ENCODE measurements at places on chromosomes 12 and 14.
A peak's percentile ranks its signal among the peaks of the same experiment; 100 is the strongest.

GRCh38 chr12:59699421-59700152 lies 103.8 kb downstream of the SLC16A7 start:
- no peak for DNase-seq

DNA sequence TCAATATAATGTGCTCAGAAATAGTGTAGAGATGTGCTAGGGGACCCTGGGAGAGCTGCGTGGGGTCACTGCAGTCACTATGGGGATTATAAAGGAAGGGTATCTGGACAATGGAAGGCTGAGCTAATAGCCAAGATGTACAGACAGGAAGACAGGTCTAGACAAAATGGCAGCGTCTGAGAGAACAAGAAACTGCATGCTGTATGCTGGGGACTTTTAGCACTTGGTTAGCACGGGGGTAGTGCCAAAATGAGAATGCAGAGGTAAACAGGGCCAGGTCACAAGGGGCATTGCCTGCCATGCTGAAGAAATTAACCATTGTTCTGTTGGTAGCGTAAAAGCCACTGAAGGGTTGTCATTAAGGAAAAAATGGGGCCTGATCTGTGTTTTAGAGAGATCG lies 308.2 kb downstream of the EMP1 start:
- no peak for DNase-seq

DNA sequence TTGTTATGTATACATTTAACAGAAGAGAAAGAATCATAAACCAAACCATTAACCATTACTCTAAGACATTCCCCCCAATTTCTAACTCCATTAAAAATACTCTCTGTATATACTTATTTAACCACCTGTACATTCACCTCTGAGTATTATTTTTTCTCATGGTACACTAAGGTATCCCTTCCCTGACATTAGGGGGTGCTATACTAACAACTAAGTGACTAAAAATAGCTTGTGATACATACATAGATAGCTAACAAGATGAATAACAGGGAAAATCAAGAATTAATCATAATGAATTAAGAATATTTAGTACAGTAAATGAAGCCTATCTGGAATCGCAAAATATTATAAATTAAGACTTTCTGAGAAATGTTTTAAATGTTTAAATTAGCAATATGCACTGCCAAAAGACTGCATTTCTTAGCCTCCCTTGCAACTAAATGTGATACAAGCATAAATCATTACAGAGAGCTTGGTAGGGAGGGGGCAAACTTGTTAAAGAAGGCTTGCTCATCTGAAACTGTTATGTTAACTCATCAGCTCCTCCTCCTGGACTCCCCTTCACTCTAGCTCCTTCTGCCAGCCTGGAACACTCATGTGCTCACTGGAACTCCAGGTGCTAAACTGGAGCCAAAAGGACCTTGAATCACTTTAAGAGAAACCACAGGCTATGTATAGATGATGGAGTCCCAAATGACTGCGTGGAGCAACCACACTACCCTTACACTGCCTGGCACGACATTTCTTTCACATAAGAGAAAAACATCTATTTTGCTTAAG lies 14.9 kb downstream of the C2CD5 start:
- no peak for DNase-seq

DNA sequence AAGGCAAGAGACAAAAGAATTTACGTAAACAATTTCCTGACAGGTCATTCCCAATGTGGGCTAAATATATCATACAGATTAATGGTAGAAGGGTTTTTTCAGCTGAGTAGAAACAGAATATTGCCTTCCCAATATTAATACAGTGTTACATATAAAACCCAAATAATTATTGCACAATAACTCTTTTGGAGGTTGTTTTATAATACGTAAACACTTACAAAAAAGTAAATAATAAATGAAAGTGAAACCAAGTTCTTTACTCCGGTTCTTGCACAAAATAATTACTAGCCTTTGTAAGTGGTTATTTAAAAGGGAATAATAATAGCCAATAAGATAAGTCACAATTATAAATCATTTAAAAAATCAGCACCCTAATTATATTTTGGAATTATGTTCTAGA lies 118.6 kb upstream of the SSTR1 start:
- DNase-seq: no peak

DNA sequence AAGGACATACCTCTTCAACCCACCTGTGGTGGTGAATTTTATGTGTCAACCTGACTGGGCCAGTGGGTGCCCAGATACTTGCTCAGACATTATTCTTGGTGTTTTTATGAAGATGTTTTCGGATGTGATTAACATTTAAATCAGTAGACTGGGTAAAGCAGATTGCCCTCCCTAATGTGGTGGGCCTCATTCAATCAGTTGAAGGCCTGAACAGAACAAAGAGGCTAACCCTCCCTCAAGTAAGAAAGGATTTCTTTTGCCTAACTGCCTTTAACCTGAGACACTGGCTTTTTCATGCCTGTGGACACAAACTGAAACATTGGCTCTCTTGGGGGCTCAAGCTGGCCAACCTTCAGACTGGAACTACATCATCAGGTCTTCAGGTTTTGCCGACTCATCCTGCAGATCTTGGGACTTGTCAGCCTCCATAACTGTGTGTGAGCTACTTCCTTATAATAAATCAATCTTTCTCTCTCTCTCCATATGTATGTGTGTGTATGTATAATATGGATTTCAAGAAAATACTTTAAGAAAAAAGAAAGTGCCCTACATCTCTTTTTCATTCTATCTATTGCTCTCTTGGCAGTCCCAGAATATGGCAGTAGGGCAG lies 39.4 kb downstream of the RTN1 start:
- DNase-seq: no peak

GRCh38 chr12:56683-57346 lies 9.8 kb upstream of the IQSEC3 start:
- DNase-seq: no peak

- DNase-seq: peak; percentile 44
Measured at GRCh38 chr14:76773188-76773885, 12.1 kb downstream of the VASH1 start.

DNA sequence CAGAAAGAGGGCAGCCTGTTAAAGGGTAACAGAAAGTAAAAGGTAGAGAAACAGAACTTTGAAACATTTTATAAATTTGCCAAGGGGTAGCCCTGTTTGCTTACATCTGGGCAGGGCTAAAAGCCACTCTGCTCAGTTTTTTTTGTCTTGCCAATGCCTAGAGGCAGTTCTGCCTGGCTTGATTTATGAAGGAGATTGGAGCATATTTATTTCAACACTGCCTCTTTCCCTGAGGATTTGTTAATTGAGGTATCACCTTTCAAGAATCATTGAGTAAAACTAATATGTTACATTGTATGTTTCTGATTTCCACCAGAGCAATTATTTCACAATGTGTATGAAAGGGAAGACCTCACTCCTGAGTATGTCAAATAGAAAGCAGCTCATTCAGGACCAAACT lies 160.8 kb downstream of the GXYLT1 start:
- no peak for DNase-seq

GRCh38 chr14:104026024-104026423 lies 59.5 kb upstream of the ASPG start:
- DNase-seq: no peak

DNA sequence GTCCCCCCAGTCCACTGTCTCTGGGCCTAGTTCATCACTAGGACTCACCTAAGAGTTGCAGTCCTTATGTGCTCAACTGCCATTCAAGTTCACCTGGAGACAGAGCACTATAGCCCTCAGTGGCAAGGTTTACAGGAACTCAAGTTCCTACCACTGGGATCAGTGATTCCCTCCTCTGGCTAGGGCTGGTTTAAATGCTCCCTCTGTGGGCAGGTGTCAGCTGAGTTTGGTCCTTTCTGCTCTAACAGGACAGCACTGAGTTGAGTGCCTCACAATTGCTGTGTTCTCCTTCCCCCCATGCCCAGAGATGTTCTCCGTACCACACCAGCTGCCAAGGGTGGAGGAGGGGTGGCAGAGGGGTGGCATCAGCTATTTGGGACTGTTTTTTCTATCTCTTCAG lies 20.8 kb upstream of the SAV1 start:
- no peak for DNase-seq

DNA sequence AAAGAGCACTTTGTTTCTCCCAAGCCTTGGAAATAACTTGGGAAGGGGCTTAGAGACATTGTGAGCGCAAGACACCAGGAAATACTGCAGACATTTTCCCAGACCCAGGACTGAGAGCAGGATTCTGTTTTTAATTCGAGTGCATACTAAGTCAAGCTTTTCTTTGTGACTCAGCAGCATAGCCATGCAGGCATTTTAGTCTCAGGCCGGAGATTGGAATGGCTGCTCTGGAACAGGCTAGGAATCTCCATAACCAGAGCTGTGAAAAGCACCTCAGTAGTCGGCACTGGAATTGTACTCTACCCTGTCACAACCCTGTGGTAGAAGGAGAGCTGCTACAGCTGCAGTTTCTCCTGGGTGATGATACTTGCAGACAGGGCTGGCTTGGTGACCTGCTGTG lies 28.9 kb upstream of the GARIN6 start:
- no peak for DNase-seq

DNA sequence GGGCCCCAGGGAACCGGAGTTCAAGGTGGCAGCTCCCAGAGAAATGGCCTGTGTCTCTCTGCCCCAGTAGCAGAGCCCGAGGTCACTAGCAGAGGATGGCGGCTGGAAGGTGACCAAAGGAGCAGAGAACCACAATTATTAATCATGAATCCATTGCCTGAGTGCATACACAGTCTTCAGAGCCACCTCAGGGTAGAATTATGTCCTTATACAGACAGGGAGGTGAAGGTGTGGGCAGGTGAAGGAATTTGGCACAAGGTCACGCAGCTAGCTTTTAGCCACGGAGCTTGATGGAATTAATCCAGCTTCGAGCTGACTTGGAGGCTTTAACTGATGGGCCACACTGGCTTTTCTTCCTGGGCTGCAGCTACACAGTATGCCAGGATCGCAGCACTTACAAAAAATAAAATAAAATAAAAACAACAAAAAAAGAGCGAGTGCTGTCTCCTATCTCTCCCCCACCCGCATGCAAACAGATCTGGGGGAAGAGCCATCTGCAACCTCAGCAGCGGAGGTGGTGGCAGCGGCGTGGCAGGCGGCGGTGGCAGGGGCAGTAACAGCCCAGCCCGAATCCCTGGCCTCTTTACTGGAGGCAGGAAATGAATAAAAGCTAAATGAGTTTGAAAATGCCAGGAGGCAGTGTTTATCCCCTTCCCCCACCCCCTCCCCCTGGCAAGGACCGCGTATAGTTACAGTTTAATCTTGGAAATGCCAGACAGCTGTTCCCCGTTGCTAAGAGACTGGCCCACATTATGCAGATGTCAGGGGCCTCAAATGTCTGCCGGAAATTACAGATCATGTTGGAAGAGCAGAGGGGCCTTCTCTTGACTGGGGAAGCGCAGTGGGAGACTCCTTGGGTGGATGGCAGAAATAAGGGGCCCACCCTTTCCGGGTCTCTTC lies 93.5 kb downstream of the LRRC74A start:
- no peak for DNase-seq

GRCh38 chr14:68884031-68885030 lies 91.5 kb upstream of the ZFP36L1 start:
- DNase-seq: no peak

- no peak for DNase-seq
Measured at GRCh38 chr14:28608851-28609828, 157.4 kb upstream of the FOXG1 start.

GRCh38 chr12:82931349-82932116 lies 244.8 kb downstream of the TMTC2 start:
- DNase-seq: no peak

DNA sequence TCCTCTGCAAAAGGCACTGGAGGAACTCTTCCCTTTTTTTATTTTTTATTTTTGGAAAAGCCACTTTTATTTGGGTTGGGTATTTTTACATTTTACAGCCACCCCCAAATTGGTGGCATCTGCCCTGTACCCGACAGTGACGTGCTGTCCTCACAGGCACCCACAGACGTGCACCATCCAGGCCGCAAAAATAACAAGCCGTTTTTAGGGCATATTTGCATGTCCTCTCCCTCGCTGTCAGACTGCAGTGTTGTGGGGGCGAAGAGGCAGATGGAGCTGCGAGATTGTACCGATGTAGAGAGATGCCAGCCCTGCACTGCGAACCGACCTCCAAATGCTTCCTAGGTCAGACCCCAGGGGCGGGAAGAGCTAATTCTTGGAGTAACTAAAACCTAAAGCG lies 12.2 kb downstream of the JDP2 start:
- DNase-seq: no peak

DNA sequence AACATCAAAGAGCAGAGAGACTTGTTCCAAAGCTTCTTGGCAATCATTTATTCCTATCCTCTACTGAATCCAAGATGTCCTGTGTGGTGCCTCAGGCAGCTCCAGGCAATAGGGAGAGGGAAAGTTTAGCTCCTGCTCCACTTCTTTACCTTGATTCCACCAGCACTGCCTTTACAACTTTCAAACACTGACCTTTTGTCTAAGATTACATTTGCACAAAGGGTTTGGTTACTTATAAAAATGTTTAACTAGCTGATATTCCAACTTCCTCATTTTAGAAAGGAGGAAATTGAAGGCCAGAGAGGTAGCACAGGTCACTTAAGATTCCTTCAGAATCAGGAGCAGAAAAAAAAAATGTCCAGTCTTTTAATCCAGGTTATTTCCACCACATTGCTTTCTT lies 192.7 kb downstream of the BTG1 start:
- DNase-seq: no peak
